ENCODE measurements at places on chromosomes 3 and 15. TPM values are rescaled to one million over a fixed set of nuclear protein-coding genes. Genes with fewer than 3 reads are reported as not detected.

DNA sequence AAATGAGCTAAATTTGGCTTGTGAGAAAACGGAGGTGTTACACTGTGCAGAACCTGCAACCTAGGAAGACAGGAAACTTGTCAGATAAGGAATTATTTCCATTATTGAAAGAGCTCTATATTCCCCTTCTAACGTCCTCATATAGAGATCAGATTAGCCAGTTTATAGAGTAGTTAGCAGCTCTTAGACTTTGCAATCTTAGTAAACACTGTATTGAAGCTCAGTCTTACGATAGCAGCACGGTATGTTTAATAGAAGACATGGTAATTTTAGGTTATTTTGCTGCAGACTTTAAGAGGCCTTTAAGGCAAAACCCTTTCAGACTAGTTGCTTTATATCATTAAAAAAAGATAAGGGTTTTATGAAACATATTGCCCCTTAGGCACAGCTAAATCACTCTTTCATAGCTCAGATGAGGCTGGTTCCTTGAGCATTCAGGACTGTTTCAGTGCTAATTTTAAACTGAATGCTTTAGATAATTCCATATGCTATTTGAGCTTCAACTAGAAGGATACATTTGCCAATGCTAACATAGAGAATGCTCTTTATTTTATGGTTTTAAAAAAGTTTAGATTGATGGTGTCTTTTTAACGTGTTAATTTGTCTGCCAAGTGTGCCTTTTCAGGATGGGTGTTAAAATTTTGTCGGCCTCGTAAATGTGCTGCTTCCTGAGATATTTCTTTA lies 234.3 kb downstream of the PYDC2 start:
- DNase-seq, result no peak

- no peak for DNase-seq
Observed at GRCh38 chr15:82894971-82895520, 57.5 kb downstream of the HOMER2 start.

- DNase-seq, result no peak
Observed at GRCh38 chr3:56800130-56800831, 1.5 kb downstream of the ARHGEF3 start.

- no peak for DNase-seq
Observed at GRCh38 chr3:168998792-168999191, 664.7 kb downstream of the MECOM start.

TERC gene
- total RNA-seq, result 194 TPM

All from breast epithelium (tissue), 4 donors.